ENCODE measurements at places on chromosomes 7 and 10.

DNA sequence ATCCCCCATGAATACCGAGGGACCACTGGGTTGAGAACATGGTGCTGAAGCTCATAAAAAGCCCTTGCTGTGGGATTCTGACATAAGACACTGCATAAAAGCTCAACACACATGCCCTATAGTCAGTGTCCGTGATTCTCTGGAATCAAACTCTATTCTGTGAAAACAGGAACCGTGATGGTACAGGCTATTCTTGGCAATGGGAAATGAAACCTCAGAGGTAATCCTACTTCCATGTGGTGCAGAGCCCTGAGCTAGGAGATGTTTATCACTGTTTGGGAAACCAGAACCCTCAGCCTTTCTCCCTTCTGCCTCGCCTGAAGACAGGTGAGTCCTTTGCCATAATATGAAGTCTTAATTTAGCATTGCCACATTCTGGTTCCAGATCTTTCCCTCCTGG, 80.8 kb upstream of the PRSS1 start:
- DNase-seq, result peak; percentile 3

DNA sequence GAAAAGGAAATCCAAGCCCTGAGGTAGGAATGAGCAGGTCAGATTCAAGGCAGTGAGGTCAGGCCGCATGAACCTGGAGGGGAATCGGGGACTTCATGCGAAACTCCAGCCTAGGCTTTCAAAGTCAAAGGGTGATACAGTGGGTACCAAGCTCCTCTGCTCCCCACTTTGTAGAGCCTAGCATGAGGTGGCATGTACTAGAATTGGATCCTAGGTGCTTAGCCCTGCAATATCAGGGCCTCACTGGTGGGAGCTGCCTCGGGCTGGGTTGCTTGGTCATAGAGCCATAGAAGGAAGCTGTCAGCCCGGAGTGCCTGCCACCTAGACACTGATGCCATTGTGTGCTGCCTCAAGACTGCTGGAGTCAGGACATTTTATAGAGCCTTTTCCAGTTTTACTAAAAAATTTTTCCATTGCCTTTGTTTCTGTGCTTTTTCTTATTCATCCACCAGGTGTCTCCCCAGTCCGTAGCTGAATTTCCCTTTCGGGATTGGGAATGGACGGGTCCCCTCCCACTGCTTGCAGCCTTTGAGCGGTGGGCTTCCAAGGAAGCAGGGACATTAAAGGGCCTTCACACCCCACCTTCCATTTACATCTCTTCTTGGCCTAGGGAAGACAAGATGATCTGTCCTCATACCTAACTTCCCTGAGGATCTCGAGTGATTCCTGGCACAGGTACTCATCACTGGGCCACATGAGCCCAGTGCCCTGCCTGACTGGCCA, 5.5 kb upstream of the LZTS2 start:
- no peak for DNase-seq

DNA sequence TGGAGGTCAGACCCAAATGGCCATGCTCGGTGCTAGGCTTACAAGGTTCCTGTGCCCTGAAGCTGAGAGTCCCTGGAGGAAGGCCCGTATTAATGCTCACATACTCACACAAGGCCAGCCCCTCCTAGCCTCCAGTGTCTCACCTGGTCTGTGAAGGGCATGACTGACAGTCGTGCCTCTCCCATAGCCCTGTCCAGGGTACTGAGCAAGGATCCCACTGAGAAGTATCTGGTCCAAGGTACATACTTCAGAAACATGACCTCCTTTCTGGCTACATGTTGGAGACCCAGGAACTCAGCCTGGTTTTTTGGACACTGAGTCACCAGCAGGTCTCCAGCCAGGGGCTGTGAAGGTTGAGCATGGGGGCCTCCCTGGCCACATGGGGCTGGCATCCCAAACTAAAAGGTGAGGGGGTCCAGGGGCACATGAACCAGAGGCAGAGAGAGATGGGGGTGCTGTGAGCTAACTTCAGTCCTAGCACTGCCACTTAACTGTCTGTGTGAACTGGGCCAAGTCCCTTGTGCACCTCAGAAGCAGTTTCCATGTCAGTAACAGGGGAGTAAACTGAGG, 17.6 kb upstream of the RASGEF1A start:
- DNase-seq, result no peak

GRCh38 chr10:76991621-76992020, 646.0 kb downstream of the KCNMA1 start:
- DNase-seq, result no peak

DNA sequence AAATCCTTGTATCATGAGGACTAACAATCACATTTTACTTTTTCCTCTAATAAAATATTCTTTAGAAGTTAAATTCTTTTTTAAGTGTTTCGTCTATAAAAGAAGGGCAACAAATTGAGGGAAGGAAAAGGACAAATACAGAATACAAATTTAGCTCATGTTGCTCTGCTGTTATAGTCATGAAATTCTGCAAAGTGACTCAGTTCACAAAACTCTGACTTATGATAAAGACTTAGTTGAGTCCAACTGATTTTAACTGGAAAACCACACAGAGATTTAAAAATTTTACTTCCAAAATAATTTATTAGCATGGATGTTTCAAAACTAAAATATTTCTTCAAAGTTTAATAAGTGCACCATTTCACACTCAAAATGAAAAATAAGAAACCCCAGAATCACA, 75.0 kb upstream of the GPR22 start:
- DNase-seq, result no peak

GRCh38 chr10:30829901-30830300, 200.3 kb upstream of the LYZL2 start:
- DNase-seq, result no peak

- DNase-seq, result no peak
These were observed 192.5 kb upstream of the PRSS1 start for GRCh38 chr7:142556740-142557139.

DNA sequence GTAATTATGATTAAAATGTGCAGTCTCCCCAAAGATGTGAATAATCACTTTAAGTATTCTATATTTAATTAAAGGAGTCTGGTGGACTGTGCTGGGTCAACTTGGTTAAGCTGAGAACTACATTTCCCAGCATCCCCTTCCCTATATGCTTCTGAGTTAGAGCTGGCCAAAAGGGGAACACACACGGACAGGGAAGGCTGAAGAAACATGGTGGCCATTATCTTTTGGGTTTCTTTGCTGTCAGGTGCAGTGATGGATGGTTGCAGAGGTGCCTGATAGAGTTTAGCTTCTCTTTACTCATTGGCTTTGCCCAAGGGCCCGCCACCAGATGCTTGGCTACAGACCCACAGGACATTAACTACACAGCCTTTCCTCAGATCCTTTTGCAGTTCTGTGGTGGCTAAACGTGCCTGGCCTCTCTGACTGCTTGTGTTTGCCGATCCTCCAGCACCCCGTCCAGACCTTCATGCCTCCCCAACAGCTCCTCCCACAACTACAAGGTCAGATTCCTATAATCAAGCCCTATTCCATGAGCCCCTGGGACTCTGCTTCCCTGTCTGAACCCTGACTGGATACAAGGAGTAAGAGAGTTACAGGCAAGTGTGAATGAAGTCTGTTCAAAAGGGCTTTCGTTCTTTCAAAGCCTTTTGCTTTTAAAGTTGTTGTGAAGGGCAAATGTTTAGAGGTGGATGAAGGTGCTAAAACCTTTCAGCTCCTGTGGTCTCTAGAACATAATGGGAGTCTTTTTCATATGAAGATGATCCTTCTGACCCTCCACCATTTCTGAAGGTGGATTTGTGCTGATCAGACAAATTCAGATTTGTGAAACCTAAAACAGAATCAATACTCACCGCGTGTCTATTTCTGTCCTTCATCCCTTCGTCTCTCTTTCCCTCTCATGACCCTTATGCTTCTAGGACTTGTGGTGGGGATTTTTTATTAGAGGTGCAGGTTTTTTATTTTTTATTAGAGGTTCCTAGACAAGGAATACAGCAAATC, 21.5 kb downstream of the BUB3 start:
- DNase-seq, result no peak

GRCh38 chr7:46450886-46451285, 529.8 kb upstream of the IGFBP3 start:
- DNase-seq, result no peak

DNA sequence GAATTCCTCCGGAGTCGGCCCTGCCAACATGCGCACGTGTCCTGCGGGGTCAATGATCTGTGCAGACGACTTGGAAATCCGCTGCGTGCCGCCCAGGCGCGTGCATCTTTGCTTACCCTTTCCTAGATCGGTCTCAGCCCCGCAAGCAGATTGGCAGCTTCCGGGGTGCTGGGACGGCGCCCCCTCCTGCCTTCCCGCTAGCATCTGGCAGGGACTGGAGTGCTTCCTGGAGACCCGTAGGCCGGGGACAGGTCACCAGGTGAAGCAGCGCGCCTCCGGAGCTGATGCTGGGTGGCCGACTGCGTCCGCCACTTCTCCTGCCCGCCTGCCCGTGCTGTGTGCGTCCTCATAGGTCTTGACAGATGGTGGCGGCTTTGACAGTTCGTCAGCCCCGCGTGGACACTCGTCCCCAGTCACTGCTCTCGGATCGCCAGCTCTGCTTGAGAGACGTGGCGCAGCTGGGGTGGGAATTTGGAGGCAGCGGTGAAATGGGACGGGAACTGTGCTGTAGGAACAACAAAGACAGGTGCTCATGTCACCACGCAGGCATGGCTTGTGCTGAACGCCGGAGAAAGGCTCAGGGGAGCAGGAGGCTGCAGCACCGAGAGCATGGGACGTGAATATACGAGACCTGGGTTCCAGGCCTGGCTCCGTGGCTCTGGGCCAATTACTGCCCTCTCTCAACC, 21.9 kb upstream of the KCNK18 start:
- DNase-seq, result no peak

- DNase-seq, result no peak
These were observed 65.6 kb downstream of the POM121L12 start for GRCh38 chr7:53101026-53101425.

DNA sequence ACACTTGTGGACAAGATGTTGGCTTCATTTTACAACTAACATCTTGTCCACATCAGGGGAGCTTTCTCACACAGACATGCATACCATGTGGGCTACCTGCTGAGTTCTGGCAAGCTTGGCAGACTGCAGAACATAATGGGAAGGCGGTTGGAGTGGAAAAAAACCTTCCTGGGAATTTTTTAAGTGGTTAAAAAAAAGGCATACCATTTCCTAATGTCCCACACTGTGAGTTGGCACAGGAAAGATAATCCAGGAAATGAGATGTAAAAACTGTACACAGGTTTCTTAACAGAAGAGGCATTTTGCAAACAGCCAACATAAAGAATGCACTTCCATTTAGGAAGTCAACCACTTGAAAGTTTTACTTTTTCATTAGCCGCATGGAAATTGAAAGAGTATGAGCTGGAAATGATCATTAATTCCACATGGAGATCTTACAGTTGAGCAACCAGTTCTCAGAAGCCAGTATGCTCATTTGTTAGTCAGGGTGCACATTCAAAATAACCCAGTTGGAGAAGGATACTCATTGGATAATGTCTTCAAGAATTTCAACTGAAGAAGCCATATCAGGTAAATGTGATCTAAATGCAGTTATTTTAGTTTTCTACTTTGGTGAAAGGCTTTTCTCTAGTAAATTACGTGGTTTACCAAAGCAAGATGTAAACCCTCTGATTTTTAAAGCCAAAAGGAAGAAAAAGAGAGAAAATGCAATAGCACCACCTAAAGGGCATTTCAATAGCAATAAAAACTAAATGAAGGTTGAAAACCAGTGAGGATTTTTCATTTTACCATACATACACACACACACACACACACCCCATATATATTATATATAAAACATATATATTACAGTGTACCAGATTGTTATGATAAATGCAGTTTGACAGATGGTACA, 194.0 kb downstream of the TAX1BP1 start:
- no peak for DNase-seq

- no peak for DNase-seq
These were observed 12.4 kb downstream of the FOXL3 start for GRCh38 chr7:302054-302992.

GRCh38 chr10:101355072-101355706, 1.2 kb downstream of the BTRC start:
- no peak for DNase-seq

DNA sequence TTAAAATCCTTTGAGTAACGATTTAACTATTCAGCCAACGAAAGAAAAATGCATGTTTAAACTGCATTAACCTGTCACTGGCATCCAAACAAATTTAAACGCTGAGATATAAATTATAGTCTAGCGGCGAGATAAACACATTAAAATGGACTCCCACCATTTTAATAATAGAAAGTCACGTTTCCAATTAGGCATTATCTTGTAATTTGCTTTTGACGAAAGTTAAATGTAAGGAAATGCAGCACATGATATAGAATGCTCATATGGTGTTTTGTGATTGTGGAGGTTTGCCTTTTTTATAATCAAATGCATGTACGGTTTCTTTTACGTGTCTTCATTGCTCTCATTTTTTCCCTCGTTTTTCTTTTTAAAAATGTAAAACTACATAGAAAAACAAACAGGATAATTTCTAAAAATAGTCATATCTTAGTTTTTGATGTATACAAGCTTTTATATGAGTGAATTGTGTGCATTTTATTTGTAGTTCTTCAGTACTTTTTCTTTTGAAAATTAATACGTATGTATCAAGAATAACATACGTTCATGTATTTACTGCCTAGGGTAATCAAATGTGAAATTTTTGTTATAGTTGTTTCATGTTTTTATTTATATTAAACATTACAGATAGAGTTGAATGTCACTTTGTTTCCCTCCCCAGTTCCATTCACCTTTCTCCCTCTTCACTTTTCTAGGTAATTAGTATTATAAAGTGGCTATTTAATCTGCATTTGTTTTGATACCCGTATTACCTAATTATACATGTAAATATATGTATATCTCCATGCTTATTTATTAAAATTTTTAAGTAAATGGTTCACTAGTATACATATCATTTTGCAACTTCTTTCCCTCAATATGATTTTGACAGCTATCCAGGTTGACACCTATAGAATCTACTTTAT, 1.1 kb upstream of the KLF14 start:
- DNase-seq, result no peak

GRCh38 chr10:110498087-110498981, 627 bp downstream of the DUSP5 start:
- DNase-seq, result no peak

DNA sequence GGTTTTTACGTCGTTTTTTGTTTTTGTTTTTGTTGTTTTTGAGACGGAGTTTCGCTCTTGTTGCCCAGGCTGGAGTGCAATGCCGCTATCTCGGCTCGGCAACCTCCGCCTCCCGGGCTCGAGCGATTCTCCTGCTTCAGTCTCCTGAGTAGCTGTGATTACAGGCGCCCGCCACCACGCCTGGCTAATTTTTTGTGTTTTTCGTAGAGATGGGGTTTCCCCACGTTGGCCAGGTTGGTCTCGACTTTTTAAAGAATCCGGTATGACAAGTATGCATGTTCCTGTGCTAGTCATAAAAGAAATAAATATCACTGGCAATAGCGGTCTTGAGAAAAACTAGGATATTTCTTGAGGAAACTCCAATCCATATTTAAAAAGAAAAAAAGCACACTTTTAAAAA, 2.7 kb upstream of the ARL4A start:
- DNase-seq, result no peak

GRCh38 chr7:30559611-30560010, 35.1 kb upstream of the GARS1 start:
- no peak for DNase-seq

GRCh38 chr10:75395066-75395931, 6.3 kb downstream of the ZNF503 start:
- no peak for DNase-seq

All from SIG-M5 (cell line).